ENCODE measurements at places on chromosomes 16 and 17.
A peak's percentile ranks its signal among the peaks of the same experiment; 100 is the strongest.

DNA sequence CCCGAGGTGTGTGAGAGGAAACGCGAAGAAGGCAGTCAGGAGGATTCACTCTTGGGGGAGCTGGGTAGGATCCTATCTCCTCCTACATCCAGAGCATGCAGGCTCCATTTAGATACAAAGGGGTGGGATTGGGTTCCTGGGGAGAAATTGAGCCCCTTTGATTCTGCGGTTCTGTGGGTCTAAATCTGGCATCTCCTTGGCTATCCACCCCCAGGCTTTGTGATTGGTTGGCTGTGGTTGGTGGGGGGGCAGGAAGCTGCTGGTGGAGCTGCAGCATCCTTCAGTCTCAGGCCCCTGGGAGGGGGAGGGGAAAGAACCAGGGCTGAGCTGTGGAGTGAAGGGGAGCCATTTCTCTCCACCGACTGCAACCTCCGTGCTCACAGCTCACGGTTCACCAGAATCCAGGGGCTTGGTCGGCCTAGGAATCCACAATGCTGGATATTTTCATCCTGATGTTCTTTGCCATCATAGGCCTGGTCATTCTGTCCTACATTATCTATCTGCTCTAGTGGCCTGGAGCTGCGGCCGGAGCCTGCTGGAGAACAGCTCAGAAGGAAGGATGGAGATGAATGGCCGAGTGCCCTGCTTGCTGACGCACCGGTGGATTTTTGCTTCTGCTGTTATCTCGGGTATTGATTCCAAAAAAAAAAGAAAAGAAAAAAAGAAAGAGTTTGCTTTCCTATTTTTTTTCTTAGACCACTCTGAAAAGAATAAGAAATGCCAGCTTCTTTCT lies at the start of gene LASP1NB:
Gene LASP1NB, plus strand, starts transcription at position 352 of the 733 bp plus-strand sequence.
- DNase-seq = no peak

GRCh38 chr17:12768255-12768654 lies 21.0 kb upstream of the ARHGAP44 start:
- DNase-seq = no peak

- DNase-seq = no peak
Observed at GRCh38 chr17:82923366-82924113, 83.7 kb upstream of the ZNF750 start.

- DNase-seq = no peak
Observed at GRCh38 chr17:65523853-65524664, 37.4 kb downstream of the AXIN2 start.

GRCh38 chr17:8758137-8758596 lies at the start of gene SPDYE4:
Gene SPDYE4, minus strand, starts transcription at chr17:8758546. Its CDS starts 164 bp downstream, at chr17:8758382.
- no peak for DNase-seq

DNA sequence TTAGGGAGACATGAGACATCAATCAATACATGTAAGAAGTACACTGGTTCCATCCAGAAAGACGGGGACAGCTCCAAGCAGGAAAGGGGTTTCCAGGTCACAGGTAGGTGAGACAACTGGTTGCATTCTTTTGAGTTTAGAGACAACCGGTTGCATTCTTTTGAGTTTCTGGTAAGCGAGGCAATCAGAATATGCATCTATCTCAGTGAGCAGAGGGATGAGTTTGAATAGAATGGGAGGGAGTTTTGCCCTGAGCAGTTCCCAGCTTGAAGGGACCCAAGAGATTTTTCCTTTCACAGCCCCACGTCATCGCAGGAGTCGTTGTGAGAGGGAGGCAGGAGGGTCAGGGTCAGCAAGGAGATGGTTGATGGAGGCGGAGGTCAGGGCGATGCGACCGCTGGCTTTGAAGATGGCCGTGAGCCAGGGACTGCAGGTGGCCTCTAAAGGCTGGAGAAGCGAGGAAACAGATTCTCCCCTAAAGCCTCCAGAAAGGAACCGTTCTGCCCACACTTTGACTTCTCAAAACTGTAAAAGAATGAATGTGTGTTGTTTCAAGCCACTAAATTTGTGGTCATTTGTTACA lies 36.5 kb downstream of the IRF8 start:
- no peak for DNase-seq

DNA sequence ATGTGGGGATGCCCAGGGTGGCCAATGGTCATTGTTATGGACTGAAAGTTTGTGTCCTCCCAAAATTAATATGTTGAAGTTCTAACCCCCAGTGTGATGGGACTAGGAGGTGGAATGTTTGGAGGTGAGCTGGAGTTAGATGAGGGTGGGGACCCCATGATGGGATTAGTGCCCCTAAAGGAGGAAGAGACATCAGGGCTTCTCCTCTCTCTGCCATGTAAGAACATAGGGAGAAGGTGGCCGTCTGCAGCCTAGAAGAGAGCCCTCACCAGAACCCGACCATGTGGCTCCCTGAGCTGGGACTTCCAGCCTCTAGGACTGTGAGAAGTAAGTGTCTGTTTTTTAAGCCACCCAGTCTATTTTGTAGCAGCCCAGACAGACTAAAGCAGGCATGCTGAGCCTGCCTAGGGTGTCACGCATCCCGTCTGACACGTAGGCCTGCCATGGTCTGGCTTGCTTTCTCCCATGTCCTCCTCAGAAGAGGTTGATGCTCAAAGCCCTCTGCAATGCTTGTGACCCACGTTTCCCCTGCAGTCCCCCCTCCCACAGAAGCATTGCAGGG lies 4.0 kb upstream of the PRPSAP1 start:
- no peak for DNase-seq

DNA sequence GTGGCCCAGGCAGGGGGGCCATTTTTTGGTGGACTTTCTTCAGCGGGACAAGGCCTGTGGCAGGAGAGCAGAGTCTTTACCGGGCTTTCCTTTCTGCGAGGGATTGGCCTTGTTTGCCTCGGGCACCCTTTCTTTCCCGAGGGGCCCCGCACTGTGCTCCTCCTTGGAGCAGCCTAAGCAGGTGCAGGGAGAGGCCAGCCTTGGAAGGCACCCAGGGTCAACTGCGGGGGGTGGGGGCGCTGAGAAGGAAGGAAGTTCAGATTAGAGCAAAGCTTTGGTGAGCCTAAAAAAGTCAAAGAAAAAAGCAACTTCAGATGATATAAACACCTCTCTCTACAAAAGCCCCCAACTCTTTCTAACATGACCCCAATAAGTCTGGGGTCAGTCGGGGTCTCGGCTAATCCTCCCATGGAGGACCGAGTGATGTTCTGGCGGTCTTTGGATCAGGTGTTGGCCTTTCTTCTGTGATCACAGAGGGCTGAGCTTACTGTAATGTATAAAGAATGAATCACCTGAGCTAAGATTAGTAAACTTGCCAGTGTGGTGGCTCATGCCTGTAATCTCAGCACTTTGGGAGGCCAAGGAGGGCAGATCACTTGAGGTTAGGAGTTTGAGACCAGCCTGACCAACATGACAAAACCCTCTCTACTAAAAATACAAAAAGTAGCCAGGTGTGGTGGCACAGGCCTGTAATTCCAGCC lies 63.0 kb downstream of the PGS1 start:
- no peak for DNase-seq

DNA sequence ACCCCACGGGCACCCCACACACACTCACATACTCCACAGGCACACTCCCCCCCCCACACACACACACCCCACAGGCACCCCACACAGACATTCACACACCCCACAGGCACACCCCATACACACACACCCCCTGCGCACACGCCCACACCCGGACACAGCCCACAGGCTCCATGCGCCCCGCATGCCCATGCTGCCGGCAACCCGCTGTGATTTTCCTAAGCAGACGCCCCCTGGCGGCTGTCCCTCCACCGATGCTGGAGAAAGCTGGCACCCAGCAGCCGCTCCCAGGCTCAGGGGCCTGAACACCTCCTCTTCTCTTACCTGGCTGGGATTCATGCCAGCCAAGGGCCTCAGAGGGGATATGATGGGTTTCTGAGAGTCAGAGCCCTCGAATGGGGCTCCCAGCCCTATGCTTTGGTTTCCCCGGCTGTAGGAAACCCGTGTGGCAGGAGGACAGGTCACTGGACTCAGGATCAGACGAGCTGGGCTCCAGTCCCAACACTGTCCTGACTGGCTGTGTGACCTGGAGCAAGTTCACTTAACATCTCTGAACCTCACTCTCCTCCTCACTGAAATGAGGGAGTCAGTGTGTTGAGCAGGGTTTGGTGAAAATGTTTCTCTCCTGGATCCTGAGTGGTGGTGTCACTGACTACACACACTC lies 19.6 kb upstream of the TNFRSF13B start:
- no peak for DNase-seq

- DNase-seq = no peak
Observed at GRCh38 chr16:86852135-86852534, 273.8 kb downstream of the FOXL1 start.

- no peak for DNase-seq
Observed at GRCh38 chr16:70421014-70421413, 17.9 kb downstream of the ST3GAL2 start.

- peak; percentile 51 for DNase-seq
Observed at GRCh38 chr16:67659675-67660563, at the start of gene ACD. Gene ACD, minus strand, starts transcription at chr16:67660260. Its CDS starts 40 bp downstream, at chr16:67660220.

GRCh38 chr16:48317614-48318315 lies 67.4 kb downstream of the SIAH1 start:
- DNase-seq = peak; percentile 78

DNA sequence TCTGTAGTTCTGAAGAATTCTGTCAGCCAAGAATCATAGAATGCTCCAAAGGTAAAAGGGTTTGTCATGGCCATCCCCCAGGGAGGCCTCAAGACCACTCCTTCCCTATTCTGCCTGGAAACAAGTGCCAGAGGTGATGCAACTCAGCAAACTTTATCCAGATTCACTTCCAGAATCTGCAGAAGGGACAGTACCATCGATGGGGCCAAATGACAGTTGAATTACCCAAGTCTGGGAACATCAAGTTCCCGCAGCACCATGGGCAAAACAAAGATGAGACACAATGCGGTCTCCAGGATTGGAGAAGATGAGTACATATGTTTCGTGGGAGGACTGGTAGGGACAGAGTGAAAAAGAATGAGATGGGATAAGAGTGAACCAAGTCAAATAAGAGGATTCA lies 13.7 kb upstream of the TAT start:
- DNase-seq = no peak

- DNase-seq = no peak
Observed at GRCh38 chr17:28901866-28902818, 737 bp downstream of the DHRS13 start.

DNA sequence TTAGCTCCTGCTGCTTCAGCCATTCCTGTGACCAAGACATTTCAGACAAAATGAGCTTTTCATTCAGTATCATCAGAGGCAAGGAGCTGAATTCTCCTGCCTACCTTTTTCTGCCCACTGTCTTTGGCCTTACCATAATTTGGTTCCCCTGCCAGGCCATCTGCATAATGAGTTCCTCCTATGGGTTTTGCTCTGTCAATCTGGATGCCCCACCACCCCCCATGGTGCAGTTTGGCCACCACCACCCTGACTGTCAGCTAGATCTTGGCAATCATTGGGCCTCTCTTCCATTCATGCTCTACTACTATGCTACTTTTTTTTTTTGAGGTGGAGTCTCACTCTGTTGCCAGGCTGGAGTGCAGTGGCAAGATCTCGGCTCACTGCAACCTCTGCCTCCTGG lies 169.2 kb upstream of the ZKSCAN2 start:
- DNase-seq = no peak

DNA sequence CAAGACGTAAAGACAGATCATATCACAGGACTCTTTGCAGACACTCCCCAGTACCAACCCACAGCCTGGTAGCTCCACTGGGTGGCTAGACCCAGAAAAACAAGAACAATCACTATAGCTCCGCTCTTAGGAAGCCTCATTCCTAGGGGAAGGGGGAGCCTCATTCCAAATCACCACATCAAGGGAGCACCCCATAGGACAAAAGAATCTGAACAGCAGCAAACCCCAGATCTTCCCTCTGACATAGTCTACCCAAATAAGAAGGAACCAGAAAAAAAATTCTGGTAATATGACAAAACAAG lies 237.8 kb downstream of the CEP112 start:
- no peak for DNase-seq

- no peak for DNase-seq
Observed at GRCh38 chr16:11183035-11183812, 72.8 kb downstream of the SOCS1 start.

DNA sequence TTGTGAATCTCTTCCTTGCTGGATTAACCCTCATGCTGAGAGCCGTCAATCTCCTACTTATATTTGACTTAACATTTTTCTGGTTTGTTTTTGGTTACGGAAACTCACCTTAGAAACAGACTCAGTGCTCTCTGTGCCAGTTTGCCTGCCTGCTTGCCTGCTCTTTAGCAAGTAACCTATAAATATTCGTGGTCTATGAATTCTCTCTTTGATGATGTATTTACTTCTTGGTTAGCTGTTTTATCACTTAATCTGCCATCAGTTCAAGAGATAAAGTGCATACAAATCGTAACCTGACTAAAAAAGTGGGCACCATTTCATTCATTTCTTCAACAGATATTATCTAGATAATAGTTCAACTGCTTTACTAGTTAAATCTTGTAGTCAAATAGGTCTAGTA lies 26.7 kb downstream of the CYB5B start:
- DNase-seq = no peak

- DNase-seq = no peak
Observed at GRCh38 chr16:56145369-56145768, 45.9 kb upstream of the GNAO1 start.

DNA sequence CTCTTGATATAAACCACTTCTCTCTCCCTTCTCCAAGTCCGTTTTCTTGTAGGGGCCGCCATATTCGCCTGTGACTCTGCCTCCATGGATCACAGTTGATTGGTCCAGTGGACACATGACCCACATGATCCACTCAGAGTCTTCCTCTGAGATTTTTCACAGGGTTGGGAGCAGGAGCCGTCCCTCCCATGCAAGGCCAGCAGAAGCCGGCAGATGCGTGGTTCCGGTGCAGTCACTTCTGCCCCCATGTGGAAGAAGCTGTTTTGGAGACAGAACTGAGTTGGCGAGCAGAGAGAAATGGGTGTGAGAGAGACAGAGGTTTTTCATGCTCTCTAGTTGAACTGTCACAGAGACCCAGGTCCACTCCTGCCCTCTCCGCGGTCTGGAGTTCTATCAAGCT lies 83.3 kb downstream of the C16orf95 start:
- DNase-seq = no peak

DNA sequence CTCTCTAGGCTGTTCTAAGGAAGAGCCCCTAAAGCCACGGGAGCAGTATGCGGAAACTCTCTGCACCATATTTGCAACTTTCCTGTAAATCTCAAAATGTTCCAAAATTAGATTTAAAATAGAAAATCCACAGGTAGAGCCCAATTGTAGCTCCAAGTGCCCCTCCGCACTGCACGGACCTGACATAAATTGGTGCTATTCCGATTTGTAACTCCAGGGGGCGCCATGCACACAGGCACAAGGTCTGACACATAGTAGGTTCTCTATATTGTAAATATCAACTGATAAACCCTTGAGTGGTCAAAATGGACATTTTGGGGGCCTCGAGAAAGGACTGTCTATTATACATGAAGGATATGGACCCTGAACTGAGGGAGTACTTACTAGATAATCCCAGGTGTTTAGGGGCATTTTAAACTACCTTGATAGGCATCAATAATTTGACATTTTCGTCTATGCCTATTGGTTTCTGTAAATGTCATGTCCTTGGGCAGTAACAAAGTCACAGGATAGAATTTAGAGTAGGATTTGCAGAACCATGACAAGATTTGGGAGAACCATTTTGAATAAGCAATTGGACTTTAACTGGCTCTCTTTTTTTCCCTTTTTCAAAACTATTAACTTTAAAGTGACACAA lies 36.6 kb upstream of the TMEM132E start:
- no peak for DNase-seq

Data from skeletal muscle cell (primary cell).